Central memory CD4-positive, alpha-beta T cell (primary cell): ENCODE measurements at places on chromosomes 5 and 9.

DNA sequence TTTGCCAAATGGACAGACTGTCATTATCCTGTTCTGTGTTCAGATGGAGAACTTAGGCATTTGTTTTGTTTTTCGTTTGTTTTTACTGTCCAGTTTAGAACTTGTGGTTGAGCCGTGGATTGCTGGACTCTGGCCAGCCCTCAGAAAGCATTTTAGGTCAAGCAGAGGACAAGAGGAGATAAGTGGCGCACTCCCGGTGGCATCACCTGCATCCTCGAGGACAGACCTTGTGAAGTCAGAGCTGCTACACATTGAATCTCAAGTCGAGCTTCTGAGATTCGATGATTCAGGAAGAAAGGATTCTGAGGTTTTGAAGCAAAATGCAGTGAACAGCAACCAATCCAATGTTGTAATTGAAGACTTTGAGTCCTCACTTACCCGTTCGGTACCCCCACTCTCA lies 8.9 kb downstream of the MTRR start:
- DNase-seq, result no peak

GRCh38 chr9:13224366-13224765 lies 55.1 kb downstream of the MPDZ start:
- no peak for DNase-seq

GRCh38 chr5:140733098-140733497 lies 32.9 kb downstream of the ZMAT2 start:
- no peak for DNase-seq

DNA sequence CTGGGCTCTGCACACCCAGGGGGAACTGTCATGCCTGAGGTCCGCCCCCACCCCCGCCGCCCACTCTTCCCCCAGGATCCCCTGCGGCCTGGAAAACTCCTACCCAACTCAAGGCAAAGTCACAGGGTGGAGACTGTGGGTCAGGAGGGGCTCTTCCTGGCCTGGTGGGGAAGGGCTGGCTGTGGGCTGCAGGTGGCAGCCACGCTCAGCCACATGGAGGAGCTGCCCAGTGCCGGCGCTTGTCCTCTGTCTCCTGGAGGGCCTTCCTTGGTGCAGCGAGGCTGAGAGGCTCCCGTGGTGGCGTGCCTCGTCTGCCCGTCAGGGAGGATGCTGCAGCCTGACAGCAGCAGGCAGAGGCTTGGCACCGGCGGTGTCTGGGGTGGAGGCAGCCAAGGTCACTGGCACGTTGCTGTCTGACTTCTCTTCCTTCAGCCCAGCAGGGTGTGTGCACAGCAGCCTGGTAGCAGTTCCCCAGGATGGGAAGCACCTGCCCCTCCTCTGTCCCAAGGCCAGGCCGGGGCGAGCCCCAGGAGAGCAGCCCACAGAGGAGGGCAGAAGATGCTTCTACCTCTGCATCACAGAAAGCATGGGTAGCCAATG lies 78.1 kb downstream of the ADAMTS2 start:
- DNase-seq, result no peak

DNA sequence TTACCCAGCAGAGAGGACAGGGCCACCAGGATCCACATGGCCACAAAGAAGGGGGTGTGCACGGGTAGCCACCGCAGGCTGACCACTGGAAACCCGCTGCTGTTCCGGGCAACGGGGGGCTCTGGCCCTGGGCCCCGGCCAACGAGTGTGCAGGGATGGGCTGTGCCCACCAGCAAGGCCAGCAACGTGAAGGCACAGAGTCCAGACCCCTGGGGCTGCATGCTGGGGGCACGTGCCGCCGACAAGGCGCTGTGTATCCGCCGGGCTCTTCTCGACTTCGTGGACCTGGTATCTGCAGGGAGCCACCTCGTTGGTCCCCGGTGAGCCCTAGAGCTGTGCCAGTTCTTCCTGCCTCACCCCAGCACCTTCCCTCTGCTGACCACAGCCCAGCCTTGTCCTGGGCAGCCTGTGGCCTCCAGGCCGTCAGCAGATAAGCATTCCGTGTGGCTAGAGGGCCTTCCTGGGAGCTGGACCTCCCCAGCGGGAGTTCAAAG lies 42.2 kb upstream of the CEP72 start:
- no peak for DNase-seq

GRCh38 chr9:94623253-94623652 lies 16.1 kb downstream of the FBP1 start:
- DNase-seq, result no peak

GRCh38 chr5:133846478-133847226 lies 121.8 kb downstream of the C5orf15 start:
- DNase-seq, result no peak

DNA sequence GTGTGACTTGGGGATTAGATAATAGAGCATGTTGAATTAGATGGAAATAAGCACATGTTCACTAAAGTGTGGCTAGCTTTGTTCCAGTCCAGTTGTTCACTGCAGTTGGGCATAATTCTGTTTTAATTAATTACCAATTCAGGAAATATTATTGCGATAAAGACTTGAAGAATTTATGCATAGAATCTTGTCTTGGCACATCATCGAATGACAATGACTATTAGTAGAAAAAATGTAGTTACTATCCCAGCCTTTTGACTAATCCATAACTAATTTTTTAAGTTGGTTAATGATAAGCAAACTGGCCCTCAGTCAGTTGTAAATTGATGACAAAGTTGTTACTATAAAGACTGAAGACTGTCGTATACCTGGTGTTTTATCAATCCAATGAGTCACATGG lies 10.5 kb downstream of the LNPEP start:
- DNase-seq, result no peak

DNA sequence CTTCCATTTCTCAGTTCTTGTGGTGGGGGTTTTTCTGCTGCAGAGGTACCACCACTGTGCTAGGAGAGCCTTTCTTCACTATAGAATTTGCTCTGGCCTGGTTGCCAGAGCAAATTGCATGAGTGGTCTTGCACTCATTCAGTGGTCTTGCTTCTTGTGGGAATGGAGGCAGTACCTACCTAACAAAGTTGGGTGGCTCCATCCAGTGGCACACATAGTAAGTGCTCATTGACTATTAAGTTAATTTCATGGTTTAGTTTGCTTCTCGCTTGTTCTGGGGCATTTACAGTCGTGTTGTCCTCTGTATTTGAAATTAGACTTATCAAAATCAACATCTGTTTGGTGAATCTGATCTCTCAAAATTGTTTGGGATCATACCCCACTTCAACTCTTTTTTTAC lies 23.0 kb downstream of the SLC28A3 start:
- DNase-seq, result no peak

DNA sequence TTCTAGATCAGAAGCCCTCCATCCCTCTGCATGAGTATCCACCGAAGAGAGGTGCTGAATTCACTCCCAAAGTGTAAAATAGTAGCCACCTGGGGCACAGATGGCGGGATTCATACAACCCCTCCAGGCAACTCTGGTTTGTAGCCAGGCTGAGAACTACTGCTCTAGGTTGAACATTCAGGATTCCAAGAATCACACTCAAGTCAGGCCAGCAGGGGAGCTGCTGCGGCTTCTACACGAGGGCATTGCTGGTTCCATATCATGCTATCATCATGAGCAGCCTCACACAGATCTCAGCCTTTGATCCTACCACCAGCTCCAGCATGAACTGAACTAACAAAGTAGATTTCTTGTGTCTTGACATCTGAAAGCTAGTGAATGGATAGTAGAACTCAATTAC lies 367.9 kb downstream of the DIRAS2 start:
- DNase-seq, result no peak

- DNase-seq, result no peak
Measured at GRCh38 chr9:90840696-90841095, 39.1 kb downstream of the SYK start.

GRCh38 chr5:104702212-104702611 lies 1139.6 kb upstream of the NUDT12 start:
- DNase-seq, result no peak

- DNase-seq, result no peak
Measured at GRCh38 chr5:68251804-68252522, 36.4 kb downstream of the PIK3R1 start.

DNA sequence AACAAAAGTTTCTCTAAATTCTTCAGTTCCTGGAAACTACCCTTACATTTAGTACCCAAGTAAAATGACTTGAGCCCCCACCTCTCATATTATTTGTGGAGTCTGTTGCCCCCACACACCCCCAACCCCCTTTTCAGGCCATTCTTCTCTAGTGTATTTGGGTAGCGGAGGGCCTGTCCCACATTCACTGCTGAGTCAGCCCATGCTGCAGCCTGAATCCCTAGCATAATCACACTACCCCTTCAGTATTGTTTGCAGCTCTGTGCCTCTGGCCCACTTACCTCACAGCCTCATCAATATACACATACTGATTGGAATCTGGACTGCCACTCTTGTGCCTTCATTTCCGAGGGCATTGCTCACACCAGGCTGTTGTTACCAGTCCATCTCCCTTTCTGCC lies 26.8 kb downstream of the RGS7BP start:
- DNase-seq, result no peak

GRCh38 chr9:19233344-19233743 lies 2.9 kb downstream of the DENND4C start:
- no peak for DNase-seq

- no peak for DNase-seq
Measured at GRCh38 chr5:58366461-58366860, 93.4 kb downstream of the PLK2 start.

DNA sequence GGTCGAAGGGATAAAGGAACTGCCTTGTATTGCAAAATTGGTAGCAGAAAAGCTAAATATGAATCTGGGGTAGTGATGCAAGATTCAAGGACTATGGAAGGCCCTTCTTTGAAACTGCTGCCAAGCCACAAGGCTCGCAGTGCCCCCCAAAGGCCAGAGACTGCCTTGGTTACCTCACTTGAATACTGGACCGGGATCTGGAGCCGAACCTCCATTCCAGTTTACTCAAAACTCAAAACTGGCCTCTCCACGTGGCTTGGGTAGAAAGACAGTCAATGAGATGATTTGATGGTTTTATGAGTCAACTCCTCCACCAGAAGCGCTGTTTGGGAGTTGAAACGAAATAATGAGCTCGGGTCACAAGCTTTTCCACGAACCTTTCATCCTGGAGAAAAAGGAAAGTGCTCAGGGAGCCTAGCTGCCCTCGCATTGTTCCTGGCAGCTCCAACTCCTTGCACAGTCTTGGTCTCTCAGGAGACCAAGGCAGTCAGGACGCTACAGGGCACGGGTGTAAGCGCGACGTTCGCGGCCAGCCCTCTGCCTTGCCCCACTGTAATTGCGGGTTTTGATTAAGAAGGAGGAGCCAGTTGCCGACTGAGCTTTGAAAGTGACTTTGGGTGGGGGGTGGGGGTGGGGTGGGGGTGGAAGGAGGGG lies 2.8 kb downstream of the ST8SIA4 start:
- peak; percentile 53 for DNase-seq

- no peak for DNase-seq
Measured at GRCh38 chr9:94600258-94600657, 6.6 kb upstream of the FBP2 start.

DNA sequence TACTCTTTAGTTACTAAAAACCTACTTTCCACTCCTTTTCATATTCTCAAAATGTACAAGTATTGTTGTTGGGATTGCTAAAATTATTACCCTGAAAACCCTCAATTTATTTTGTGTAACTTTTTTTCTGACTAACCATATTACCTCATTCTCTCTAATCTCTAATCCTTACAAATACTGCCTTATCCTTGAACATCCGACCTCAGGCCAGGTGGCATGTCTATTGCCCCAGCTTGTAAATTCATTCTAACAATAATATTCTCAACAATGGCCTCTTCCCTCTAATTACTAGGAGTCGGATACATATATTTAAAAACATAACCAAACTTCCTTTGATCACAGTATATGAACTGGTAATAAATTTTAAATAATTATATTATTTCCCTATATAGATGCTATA lies 25.8 kb downstream of the ARL15 start:
- no peak for DNase-seq

DNA sequence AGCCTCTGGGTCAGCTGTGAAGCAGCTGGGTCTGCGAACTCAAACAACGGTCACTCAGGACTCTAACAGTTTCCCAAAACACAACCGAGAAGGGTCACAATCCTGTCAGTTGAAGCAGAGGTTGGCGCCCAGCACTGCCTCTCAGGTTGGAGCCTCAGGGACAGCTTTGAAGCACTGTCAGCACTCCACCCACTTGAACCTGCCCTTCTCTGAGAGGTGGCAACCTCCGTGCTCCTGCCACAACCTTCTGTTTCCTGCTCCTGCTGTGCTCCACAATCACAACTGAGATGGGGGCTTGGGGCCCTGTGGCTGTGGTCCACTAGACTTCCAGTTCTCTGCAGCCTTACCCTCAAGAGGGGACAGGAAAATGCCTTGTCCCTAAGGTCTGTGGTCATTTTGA lies 21.7 kb upstream of the LCP2 start:
- DNase-seq, result no peak

DNA sequence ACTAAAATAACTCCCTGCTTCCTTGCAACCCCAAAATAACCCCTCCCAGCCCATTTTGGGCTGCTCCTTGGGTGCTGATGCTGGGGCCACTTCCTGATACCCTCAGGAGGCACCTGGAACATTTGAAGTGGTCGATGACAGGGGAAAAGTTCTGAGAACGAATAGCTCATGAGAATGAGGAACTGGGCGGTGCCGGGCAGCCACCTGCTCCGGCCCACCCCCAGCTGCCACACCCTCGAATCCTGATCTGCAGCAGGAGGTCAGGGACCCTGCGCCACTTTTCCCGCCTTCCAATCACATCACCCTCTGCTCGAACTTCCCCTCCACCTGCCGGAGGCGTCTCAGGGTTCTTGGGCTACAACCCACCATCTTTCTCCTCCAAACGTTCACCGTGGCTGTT lies 19.7 kb downstream of the HRH2 start:
- DNase-seq, result no peak

DNA sequence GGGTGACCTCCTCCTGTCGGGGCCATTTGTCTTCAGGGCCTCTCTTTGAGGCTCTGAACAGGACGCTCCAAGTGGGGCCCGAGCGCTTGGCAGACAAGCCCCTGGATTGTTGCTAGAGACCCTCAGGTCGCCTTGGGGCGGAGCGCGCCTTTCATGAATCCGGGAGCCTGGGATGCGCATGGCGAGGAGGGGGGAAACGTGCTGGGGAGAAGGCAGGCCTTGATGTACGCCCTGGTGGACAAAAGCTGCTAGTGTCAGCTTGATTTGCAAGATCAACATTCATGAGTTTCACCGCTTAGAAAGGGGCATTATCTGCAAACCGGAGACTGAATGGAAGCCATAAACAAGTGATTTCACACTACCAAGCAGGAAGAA lies 226.3 kb downstream of the SMARCA2 start:
- no peak for DNase-seq

- no peak for DNase-seq
Measured at GRCh38 chr5:33650911-33651310, 210.1 kb downstream of the TARS1 start.

DNA sequence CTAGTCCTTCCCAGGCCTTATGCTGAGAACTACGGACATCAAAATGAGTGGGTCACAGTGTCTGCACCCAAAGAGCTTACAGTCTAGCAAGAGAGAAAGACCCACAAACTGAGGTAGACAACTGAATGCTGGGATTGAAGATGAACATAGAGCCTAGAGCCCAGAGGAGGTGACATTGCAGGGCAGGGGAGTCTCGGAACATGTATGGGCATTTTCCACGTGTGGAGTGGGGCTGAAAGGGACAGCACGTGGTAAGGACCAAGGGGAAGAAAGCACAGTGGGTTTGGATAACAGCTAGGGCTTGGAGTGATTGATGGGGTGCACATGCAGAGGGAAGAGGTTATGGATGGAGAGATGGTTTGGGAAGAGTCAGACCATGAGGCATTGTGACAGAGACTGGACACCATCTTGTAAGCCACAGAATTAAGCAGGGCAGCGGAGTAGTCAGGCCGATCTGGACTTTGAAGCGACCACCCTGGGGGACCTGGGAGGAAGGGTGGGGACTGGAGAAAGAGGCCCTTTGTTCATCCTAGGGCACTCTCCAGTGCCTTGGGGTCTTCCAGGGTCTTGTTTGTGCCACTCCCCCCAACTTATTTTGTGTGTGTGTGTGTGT lies 47.5 kb upstream of the SH3PXD2B start:
- no peak for DNase-seq
